Stimulated activated CD4-positive, alpha-beta T cell treated with anti-CD3 and anti-CD28 coated beads, Interleukin-15, amount 100 ng/mL, for 1 hour (primary cell): ENCODE measurements at places on chromosomes 7 and 10.

- DNase-seq = no peak
Observed at GRCh38 chr7:48033922-48034321, 1.4 kb upstream of the C7orf57 start.

GRCh38 chr10:42866115-42866995 is 83.8 kb downstream of the BMS1 start:
- no peak for DNase-seq

- no peak for DNase-seq
Observed at GRCh38 chr10:59079386-59080226, 96.8 kb upstream of the PHYHIPL start.

GRCh38 chr7:138935465-138936011 is 45.7 kb downstream of the KIAA1549 start:
- DNase-seq = no peak
